ENCODE measurements at places on chromosomes 5 and 9. TPM values are rescaled to one million over a fixed set of nuclear protein-coding genes. Genes with fewer than 3 reads are reported as not detected.

GRCh38 chr5:110219769-110220168 lies 506.7 kb downstream of the TMEM232 start:
- no peak for DNase-seq

DNA sequence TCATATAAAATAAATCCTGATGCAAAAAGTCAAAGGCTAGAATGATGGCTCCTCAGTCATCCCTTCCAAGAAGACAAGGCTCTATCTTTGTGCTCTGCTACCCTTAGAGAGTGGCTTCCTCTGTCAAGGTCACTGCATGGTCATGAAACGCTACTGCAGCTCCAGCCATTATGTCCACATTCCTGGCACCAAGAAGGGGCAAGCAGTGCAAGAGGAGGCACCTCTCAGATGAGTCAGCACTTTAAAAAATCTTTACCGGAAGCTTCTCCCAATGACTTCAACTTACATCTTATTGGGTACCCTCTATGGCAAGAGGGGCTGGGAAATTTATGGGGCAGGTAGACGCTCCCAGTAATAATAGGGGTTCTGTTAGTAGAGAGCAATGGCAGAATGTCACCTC lies 129.5 kb upstream of the CPEB4 start:
- no peak for DNase-seq

DNA sequence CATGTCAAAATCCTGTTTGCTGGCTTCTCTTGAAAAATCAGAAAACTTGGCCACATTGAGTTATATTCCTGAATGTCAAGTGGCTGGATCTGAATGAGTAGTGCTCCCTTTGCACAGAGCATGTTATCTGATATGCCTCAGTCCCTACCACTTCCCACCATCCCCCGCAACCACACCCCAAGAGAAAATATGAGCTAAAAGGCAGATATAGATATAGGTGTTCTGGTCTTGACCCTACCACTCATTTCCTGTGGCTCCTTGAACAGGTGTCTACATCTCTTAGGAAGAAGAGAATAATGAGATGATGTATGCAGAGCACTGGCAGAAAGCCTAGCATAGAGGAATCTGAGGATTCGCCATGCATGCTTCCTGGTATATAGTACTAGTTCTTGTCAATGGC lies 6.6 kb upstream of the CYSTM1 start:
- DNase-seq: no peak

The PLAC8L1 gene
- polyA plus RNA-seq: 0.91 TPM

The CNOT6 gene
- 63.8 TPM for polyA plus RNA-seq

The FGF18 gene
- 0.43 TPM for polyA plus RNA-seq

DNA sequence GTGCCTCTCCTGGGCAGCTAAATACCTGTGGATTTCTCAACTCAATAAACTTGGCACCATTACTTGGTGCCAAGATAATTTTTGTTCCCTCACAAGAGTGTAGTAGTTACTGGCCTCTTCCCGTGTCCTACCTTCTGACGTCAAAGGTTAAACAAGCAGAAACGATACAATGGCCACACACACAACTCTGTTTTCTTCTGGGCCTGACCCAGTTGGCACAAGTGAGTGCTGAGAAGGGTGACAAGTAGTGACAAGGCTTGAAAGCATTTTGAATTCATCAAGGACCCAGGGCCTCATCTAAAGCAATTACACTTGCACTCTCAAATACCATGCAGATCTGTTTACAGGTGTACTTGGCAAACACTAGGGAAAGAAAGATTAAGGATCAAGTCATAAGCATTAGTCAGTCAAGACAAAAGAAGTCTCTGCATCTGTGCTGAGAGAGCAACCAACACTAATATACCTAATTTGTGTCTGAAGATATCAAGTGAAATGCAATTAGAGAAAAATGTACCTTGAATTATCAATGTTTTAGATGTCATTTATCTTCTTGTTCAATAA lies 30.8 kb downstream of the RASEF start:
- DNase-seq: no peak

The FOXI1 gene
- polyA plus RNA-seq: 5.6 TPM

The LOX gene
- 44.2 TPM for polyA plus RNA-seq

DNA sequence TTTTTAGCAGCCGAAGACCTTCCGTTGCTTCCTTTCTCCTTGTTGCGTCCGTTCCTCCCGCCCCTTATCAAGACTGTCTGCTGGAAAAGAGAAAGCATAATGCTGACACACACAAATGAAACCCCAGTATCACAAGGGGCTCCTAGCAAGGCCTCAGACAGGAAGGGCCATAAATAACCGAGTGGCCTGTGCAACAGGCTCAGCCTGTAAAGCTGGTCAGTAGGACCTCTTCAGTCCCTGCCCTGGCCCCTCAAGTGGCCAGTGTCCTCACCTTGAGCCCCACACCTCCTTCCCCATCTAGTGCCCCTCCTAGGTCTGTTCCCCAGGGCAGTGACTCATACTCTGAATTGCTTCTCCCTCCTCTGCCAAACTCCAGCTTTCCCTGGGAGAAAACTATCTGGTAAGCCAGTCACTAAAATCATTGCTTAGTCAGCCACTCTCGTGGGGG lies 174.6 kb upstream of the IL12B start:
- DNase-seq: no peak

DNA sequence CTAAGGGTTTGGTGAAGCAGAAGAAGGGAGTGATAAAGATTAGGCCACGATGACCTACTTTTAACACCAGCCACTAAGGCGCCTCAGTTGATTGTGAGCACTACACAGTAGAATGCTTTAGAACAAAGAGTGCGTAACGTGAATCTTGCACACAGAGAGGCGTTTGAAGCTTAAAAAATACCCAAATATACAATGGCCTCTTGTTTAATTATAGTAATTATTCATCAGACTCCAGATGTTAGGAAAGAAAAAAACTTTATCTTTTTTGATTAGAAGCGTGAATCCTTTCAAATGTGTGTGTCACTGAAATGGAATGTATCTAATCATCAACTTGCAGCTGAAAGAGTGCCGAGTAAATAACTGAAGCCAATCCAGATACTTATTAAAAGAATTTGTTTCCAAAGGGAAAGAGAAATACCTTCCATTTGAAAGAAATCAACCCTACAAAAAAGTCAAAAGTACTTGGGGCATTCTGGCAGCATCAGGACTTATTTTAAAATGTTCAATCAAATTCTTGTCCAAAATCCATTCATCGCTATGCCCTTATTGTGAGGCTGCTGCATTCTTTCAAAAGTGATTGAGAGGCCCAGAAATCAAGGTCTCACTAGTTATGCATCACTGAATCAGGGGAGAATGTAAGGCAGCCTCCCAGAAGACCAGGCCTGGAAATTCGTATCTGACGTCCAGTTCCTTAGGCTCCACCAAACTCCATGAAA lies 337.5 kb downstream of the ZNF608 start:
- no peak for DNase-seq

- no peak for DNase-seq
Observed at GRCh38 chr5:102920762-102921161, 165.7 kb downstream of the PAM start.

GRCh38 chr5:73633060-73633459 lies 7.1 kb downstream of the ARHGEF28 start:
- DNase-seq: no peak

DNA sequence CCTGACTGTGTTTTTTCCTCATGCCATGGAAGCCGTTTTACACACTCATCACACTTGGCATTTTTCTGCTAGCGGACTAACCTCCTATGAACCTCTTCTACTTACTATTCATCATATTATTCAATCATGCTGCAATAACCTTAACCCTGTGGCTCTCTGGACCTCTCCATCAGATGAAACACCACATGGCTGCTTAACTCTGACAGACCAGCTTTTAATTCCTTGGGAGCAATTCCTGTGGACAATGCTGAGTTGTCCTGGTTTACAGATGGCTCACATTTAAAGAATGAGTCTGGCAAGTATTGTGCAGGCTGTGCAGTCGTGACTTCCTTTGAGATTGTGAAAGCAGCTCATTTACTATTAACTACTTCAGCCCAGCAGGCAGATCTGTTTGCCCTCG lies 9.0 kb downstream of the OR1J1 start:
- no peak for DNase-seq

The CTXN3 gene
- polyA plus RNA-seq: not detected

- no peak for DNase-seq
Observed at GRCh38 chr9:110351009-110351467, 13.4 kb upstream of the TXNDC8 start.

GRCh38 chr9:80498001-80498555 lies 926.3 kb downstream of the TLE4 start:
- DNase-seq: no peak

DNA sequence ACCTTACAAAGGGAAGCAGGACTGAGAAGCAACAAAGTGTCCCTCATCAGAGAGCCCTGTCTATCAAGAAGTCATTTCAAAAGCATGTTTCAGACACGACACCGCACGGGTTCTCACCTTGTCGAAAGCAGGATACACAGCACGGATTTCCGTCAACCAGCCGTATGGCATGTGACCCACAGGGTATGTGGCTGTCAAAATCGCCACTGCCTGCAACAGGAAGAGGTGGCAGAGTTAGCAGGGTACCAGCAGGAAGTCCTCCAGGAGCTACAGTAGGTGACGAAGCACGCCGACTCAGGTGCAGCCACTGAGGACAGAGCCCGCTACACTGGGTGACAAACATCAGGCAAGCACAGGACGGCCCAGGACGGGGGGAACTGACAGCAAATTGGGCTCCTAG lies 81.2 kb downstream of the OTULIN start:
- DNase-seq: no peak

- DNase-seq: no peak
Observed at GRCh38 chr5:7395432-7395946, 449 bp upstream of the ADCY2 start.

DNA sequence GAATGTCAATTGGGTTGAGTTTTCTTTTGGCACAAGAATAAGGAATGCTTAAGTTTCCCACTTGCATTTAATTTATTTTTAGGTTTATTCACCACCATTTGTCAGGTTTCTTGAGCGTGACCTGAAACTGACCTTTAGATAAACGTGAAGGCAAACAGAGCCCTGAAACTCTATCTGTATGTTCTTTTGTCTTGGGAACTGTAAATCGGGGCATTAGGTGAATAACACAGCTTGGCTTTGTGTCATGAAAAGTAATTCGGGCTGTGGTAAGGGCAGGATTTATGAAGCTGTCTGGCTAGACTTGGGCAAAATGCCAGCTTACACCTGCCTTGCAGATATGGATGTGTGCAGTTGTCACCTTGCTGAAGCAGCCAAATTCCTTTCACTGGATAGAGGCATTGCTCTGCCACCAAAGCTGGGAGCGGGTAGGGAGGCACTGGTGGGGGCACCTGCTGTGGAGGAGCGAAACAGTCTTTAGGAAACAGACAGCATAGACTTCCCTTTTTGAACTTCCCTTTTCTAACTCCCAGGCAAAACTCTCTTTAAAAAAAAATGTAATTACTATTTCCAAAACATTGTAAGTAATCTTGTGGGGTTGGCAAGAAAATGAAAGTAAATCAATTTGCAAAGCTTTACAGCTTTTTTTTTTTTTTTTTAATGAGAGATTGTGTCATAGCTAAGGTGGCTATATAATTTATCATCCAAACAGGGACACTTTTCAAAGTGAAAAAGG lies 545.2 kb downstream of the CSNK1G3 start:
- DNase-seq: peak; percentile 43

DNA sequence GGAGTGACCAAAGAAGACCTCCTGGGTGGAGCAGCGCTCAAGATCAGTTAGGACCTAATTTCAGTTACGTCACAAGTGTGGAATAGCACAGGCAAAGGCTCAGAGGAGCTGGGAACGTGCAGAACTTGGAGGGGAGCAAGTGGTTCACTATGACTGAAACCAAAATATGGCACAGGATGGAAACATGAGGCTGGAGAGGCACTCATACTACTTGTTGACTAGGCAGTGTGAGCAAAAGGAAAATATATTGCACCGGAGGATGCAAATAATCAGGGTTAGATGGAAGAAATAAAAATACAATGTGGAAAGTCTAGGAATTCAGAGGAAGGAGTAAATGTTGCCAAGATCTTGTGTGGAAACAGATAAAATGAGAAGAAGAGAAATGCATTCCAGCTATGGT lies 148.3 kb downstream of the DCP2 start:
- DNase-seq: no peak

DNA sequence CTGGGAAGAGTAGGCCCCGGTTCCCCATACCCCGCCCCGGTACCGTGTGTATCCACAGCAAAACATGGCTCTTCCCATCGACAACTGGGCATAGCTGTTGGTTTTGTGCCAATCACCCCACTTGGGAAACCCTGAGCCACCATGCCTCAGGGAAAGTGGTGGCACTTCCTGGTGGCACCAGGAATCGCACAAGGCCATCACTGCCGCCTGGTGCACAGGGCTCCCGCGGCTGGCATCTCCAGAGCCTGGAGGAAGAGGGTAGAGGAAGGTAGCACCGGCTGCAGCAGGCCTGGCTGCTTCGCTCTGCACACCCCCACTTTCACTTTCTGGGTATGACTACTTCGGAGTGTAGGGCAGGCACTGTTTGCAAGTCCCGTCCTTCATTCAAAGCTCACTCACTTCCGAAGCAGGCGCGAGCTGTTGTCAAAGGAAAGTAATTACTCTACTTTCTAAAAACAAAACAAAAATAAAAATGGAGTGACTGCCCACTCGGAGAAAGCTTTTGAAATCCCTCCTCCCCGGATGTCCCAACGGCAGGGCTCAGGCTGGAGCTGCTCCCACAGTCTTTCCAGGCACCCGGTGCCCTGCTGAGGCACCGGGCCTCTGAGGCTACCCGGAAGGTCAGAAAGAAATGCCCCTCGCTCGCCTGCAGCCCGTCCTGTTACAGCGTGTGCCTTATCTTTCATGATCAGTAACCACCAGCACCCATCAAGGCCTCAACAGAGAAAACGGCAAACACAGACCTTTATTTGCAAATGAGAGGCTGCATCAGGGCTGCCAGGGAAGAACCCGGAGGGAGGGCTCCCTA lies 2.0 kb downstream of the BRD3 start:
- no peak for DNase-seq

DNA sequence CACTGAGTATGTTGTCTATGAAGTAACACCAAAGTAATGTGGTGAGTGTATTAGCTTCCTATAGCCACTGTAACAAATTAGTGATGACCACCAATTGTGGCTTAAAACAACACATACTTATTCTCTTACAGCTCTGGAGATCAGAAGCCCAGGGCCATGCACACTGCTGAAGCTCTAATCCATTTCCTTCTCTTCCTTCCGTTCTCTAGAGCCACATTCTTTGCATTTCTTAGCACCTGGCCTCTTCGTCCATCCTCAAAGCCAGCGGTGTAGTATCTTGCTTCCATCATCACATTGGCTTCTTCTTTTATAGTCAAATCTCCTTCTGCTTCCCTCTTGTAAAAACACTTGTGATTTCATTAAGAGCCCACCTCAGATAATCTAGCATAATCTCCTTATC lies 230.3 kb upstream of the RFX3 start:
- DNase-seq: no peak

- no peak for DNase-seq
Observed at GRCh38 chr5:39395521-39395920, 29.3 kb downstream of the DAB2 start.

The DNAJA1 gene
- 275 TPM for polyA plus RNA-seq

The MTX3 gene
- polyA plus RNA-seq: 26.9 TPM

DNA sequence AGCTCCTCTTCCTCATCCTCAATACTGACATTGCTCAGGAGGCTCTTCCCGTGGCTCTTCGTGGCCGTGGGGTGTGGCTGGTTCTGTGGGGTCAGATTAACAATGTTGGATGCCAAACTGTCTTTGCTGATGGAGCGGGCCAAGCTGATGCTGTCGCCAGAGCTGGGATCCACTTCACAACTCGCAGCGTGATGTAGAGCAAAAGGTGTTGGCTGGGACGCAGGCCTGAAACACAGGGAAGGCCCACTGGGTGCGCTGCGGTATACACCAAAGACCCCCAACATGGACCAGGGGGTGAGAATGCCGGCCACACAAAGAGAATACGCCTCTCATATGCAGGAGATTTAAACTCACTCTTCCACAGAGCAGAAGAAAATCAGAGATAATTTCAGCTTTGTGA lies 84.3 kb downstream of the CAMSAP1 start:
- DNase-seq: no peak
